ENCODE measurements at places on chromosomes 12 and 14.

- no peak for DNase-seq
Measured at GRCh38 chr12:57772429-57773322, at the start of gene EEF1AKMT3. Gene EEF1AKMT3, plus strand, starts transcription at chr12:57772614. Its CDS starts 111 bp downstream, at chr12:57772725.

GRCh38 chr12:123253641-123254459, 17.8 kb downstream of the CDK2AP1 start:
- no peak for DNase-seq

- DNase-seq = no peak
Measured at GRCh38 chr14:61625165-61625564, 70.1 kb upstream of the HIF1A start.

GRCh38 chr12:111046896-111047295, 126.5 kb upstream of the MYL2 start:
- DNase-seq = no peak

DNA sequence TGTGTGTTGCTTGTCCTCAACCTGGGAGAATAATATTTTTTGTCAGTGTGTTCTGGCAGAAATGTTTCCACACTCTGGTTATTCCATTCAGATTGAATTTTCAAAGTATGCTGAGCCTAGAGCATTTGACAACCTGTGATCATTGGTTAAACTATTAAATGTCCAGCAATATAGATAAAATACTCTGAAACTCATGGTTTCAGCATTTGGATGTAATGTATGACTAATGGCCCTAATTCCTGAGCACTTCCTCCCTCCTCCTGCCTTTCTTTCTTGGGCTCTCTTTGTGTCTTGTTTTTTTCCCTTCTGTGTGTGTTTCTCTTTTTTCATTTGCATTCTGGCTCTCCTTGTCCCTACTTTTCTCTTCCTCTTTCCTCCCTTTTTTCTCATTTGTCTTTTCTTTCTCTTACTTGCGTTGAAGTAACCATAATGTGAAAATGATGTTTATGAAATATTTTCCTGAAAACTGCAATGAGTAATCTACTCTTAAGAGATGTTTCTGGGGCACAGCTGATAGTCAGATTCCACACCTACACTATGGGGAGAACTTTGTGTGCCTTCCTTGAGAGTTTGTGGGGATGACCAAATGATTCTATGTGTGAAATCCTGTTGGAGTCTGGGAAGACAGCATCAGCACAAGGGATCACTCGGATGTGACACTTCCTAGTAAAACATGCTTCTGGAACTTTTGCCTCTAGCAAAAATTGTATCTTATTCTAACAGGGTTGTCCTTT, 74.6 kb downstream of the FRMD6 start:
- DNase-seq = no peak

DNA sequence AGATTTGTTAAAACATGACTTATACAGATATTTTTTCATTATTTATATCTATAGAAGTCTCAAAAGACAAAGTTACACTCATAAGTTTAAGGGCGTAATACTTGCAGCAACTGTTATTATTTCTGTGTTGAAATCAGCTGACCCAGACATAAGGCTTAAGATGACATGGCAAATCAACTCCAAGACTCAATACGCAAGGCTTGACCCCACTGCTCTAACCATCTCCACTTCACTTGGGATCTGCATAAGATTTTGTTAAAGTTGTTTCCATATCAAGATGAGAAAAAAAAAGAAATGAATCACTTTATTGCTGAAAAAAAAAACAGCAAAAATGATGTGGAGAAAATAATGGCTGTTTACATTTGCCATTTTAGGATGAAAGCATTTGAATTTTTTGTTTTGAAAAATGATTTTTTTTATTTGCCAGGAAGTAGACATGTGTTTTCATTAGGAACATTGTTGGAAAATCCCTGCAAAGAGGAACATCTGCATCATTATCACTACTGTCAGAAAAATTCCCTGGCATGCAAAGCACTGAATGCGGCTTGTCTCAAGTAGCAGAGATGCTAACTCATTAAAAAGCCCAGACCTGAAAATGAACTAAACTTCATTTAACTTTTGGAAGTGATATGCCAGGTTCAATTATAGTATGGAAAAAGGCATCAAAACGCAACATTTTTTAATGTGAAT, 73.5 kb downstream of the LIN7A start:
- no peak for DNase-seq

- no peak for DNase-seq
Measured at GRCh38 chr14:49999146-49999761, 106.4 kb downstream of the ARF6 start.

DNA sequence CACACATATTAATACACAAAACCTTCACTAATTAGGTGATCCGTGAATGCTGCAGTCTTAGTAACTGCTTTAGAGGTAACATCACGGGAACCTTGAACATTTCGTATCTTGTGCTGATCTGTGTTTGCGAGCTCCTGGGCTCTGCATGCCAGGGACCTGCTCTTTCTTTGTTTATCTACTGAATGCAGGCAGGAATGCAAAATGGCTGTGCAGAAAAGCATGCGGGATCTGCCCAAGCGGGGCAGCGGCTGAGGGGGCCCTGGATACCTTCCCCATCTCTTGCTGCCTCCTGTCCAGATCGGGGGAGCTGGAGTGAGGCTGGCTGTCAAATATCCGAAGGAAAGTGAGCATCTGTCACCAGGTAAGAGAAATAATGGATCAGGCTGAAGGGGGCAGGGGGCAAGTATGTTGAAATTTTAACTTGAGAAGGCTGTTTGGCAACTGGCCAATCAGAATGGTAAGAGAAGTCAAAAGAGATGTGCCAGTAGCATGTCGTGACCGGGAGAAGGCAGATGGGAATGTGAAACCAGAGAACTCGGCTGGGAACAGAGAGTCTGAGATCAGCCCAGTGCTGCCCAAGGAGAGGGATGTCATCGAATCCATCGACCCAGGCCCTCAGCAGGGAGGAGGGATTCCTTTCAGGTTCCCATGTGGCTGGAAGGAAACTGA, 191.4 kb downstream of the TTC7B start:
- no peak for DNase-seq

- DNase-seq = no peak
Measured at GRCh38 chr12:79644274-79645234, 46.2 kb downstream of the PAWR start.

GRCh38 chr12:25550186-25550585, 2.9 kb downstream of the LMNTD1 start:
- no peak for DNase-seq

- no peak for DNase-seq
Measured at GRCh38 chr12:10305411-10305810, 2.3 kb upstream of the KLRD1 start.

- DNase-seq = no peak
Measured at GRCh38 chr12:42744539-42745182, 155.1 kb upstream of the PRICKLE1 start.

DNA sequence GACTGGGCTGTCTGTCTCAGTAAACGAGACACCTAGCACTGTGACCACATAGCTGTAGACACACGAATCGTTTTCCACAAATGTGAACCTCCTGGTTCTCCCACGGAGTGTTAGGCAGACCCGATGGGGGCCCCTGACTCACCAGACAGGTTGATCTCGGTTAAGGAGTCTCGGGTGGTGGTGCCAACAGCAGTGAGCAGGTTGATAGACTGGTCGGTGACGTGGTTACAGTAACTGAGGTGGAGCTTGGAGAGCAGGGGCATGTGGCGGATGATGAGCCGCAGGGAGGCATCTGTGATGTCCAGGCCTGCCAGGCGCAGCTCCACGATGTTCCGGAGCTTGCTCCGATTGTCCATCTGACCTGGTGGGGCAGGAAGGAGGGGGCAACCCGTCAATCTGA, 39.8 kb downstream of the RNF34 start:
- DNase-seq = no peak

DNA sequence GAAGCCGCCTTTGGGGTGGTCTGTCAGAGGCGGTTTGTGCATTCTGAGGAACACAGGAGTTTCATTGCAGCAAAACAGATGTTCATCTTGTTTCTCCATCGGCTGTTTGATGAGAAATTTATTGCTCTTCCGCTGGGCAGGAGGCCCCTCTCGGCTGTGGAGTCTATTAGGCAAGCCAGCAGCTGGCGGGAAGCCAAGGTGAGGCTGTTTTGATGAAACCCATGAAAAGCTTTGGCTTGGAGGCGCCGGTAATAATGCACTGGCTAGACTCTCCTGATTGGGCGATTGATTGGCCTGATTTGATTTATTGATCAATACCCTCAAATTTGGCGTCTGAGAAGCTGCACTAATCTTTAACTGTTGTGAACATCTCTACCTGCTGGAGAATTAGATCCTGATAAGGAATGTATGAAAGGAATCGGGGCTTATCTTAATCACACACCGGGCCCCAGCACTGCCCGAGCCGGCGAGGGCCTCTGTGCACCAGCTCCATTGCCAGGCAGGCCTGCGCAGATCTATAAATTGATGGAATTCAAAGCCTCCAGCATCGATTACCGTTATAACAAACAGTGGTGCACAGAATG, 187.7 kb downstream of the PHETA1 start:
- DNase-seq = no peak

DNA sequence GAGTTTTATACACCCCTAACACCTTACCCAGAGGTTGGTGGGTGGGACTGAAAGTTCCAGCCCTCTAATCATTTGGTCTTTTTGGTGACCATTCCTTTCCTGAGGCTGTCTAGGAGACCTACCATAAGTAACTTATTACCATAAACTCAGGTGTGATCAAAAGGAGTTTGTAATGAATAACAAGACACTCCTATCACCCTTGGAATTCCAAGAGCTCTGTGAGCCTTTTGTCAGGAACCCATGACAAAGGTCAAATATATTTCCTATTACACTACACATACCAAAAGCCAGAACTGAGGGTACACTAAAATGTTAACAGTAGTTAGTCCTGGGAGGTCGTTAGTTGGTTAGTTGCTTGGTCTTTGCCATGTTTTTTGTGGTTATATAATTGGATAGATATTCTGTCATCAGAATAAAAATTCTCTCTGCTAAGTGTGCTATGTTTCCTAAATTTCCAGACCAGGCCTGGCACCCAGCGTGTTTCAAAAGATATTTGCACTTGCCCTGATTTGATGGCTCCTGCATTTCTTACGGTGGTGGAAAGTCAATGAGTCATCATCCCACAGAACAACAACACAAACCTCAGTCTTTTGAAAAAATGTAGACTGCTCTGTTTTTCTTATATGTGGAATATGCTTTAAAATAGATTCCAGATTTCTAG, 27.0 kb upstream of the AKAP5 start:
- no peak for DNase-seq

GRCh38 chr14:94378527-94379290, 9.7 kb downstream of the SERPINA1 start:
- DNase-seq = no peak

- no peak for DNase-seq
Measured at GRCh38 chr14:63487724-63488123, 55.5 kb downstream of the PPP2R5E start.

DNA sequence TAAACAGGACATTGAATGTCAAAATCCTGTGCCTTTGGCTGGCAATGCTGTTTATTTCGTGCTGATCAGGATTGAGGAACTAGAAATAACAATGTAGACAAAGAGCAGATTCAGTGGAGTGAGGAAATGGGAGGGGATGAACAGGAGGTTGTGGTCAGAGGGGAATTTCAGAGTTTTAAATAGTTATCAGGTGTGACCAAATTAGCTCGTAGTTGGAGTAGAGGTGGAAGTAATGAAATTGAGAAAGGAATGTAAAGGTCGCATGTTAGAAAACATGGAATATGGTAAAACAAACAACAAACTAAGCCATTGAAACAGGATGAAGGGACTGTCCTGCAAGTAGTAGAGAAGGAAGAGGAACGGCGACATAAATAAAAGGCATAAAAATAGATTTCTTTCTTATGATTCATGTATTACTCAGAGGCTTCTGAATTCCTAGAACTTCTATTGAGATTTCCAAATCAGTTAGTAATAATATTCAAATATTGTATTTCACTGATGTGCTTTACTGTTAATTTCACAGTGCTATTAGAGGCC, 9.5 kb upstream of the SAV1 start:
- DNase-seq = no peak

- DNase-seq = no peak
Measured at GRCh38 chr14:21017528-21018245, 7.2 kb downstream of the NDRG2 start.

DNA sequence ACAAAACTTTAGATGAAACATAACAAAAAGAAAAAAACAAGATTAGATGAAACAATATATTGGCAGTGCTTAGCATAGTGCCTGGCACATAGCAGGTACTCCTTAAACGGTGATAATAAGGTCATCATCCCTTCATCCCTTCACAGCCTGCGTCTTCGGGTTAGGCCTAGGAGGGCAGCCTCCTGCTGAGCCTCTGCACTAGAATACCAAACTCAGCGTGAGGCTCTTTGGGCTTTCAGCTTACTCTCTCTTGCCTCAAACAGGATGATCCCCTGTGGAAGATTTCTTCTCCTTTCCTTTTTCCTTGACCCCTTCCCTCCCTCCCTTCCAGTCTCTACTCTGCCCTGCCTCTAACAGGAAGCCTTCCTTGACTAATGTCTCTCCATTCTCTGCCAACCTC, 14.4 kb upstream of the FIGNL2 start:
- DNase-seq = no peak

- no peak for DNase-seq
Measured at GRCh38 chr12:32843528-32844095, 53.0 kb downstream of the PKP2 start.
